ENCODE measurements at places on chromosomes 2 and 18. TPM values are rescaled to one million over a fixed set of nuclear protein-coding genes. Genes with fewer than 3 reads are reported as not detected.
A peak's percentile ranks its signal among the peaks of the same experiment; 100 is the strongest.

The CTAGE1 gene
- total RNA-seq: not detected

The CFC1 gene
- not detected for total RNA-seq

The TUBA4A gene
- total RNA-seq: 23.0 TPM

The TRIM54 gene
- 0.74 TPM for total RNA-seq

The RAMP1 gene
- total RNA-seq: not detected

The C2orf66 gene
- 0.14 TPM for total RNA-seq

The MERTK gene
- 25.0 TPM for total RNA-seq

The COLEC12 gene
- total RNA-seq: 45.1 TPM

The LRP2 gene
- 0.05 TPM for total RNA-seq

The TMEM37 gene
- total RNA-seq: 0.51 TPM

The IGFBP5 gene
- 6.1 TPM for total RNA-seq

The CDH19 gene
- not detected for total RNA-seq

The HAAO gene
- total RNA-seq: not detected

GRCh38 chr18:9965711-9966624 lies 52.2 kb downstream of the VAPA start:
- no peak for DNase-seq

DNA sequence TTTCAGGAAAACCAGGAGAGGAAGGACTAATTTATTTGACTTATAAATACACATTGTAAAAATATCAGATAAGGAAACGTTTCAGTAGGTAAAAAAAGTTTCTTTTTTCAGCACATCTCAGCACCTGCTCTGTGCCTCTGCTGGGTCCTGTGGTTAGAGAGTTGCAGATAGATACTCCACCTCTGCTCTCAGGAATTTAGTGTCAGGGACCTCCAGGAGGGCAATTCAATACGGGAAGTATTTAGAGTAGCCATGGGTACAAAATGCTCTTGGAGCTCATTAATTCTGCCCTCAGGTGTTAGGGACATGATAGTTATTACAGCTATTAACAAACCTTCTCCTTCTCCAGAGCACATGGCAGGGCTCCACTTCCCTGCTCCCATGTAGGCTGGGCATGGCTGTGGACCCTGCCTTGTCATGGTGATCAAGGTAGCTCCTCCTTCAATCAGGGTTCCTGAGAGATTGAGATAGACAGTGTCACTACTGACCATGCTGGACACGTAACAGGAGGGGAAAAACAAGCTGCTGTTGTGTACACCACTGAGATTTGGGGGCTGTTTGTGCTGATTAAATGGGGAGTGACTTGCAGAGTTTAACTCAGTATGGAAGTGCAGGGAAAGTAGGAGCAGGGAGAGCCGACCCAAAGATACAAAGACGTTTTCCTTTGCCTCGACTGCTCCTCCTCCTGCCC lies 185.6 kb upstream of the COPS8 start:
- no peak for DNase-seq

- no peak for DNase-seq
These were observed 115.1 kb upstream of the PPP1CB start for GRCh38 chr2:28636491-28636890.

DNA sequence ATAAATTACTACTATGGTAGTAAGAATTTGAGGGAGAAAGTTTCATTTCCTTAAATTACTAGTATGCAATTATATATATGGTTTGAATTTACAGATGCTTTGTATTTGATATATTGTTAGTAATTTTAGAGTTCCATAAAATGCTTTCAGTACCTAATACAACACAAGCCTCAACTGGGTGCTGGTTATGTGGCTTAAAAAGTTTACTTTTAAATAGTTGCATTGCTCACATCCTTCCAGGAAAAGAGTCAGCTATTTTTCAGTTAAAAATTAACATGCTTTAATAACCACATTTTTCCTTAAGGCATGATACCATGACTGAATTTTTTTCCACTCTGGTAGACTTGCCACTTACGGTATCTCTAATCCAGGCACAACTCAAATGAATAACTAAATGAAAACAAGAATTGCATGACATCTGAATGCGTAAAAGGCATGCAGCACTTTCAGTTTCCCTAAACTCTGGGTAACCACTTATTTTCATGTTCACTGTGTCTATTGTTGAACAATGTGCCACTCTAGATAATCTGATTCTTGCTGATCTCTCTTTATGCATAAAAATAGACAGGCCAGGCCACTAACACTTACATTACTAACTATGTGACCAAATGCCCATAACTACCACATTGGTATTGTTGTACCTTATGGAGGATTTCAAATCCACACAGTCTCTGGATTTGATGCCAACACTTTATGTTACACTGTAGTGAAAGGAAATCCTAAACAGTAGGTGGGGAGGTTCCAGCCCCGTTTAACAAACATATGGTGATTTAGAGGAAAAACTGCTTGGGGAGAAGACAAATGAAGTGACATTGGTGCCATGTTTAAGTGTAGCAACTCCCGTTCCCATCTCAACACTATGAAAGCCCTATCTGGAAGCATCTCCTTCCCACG lies 35.5 kb upstream of the SLC35F5 start:
- peak; percentile 26 for DNase-seq

GRCh38 chr2:9842487-9843228 lies 616 bp upstream of the TAF1B start:
- no peak for DNase-seq

GRCh38 chr2:84292545-84292944 lies 166.5 kb downstream of the SUCLG1 start:
- DNase-seq: no peak

DNA sequence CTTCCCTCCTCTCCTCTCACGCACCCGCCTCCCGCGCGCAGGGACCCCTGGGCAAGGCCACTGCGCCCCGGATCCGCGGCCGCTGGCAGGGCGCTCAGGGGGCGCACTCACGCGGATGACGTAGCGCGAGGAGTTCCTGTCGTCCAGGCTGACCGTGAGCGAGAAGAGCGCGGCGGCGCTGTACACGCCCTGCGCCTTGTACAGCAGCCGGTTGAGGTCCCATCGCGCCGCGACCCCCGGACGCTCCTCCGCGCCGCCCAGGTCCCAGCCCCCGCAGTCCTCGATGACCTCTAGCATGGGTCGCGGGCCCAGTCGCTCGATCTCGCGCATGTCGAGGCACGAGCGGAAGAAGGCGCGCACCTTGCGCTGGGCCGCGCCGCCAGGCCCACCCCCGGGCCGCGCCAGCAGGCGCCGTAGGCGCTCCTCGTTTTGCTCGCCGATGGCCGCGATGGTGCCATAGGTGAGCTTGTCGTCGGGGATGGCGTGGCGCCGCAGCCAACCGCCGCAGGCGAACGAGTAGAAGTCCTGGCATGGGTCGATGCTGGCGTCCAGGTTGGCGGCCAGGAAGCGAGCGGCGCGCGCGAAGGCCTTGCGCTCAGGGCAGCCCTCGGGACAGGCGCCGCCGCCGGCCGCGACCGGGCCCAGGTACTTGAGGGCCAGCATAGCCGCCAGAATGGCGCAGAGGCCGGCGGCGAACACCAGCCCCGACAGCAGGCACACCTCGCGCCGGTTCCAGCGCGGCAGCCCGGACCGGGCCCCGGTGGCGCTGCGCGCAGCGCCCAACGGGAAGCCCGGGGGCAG lies 1.7 kb downstream of the ECEL1 start:
- no peak for DNase-seq

- no peak for DNase-seq
These were observed 266.8 kb downstream of the CELF4 start for GRCh38 chr18:37298816-37299215.

DNA sequence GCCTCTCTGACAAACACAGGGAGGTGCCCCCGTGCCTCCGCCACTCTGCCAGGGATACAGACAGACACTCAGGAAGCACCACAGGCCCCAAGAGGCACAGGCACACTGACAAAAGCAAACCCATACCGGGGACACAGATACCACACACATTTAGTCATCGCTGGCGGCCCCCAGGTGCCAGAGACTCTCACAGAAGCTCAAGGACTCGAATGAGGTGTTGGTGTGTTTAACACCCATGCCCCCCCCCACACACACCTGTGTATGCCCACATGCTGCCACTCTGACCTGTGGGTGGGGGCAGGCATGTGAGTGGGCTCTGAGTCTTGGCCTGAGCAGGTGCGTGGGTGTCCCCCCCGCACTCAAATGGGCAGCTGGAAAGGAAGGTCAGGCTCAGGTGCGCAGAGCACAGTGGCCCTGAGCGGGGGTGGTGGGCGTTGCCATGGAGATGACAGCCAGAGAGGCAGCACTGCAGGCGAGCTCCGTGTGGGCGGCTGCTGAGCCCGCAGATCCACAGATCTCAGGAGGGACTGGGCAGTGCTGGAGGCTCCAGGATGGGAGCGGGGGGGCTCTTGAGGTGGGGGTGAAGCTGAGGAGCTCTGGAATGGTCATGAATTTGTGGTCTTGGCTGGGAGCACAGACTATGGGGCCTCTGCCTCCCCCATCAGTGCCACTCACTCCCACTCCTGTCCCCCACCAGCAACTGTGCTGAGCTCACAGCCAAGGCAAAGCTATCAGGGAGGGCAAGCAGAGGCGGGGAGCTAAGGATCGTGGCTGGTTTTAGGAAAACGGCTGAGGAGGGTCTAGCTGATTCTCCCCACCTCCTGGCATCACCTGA lies 73.9 kb upstream of the TAF1B start:
- no peak for DNase-seq

DNA sequence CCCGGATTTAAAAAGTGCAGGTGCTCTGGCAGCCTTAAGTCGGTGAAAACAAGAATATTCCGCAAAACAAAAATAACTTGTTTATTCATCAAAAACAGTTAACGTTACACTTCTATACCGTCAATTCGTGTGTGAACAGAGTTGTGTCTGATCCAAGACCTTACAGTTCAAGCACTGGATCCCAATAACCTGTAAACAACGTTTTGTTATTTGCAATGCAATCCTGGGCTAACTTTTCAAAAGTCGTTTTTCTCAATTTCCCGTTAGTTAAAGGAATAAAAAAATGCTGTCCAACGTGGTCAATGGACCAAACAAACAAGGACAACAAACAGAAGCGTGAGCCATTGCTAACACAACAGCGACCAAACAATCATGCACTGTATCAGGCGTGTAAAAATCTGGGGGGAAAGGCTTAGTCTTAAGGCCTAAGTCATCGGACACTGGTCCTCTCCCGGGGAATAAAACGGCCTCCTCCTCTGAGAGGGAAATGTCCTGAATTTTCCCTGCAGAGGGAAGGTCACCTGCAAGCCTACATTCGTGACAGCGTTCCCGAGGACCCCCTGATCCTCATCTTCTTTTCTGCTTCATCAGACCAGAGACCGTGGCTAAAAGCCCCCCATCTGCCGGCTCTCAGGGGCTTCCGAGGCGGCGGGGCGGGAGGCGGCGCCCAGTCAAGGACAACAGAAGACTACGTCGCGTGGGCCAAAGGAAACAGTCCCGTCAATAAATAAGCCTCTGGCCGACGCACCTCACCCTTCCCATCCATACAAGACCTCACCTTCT lies 490 bp downstream of the NDUFS1 start:
- DNase-seq: peak; percentile 56

GRCh38 chr2:188382107-188382506 lies 90.4 kb downstream of the GULP1 start:
- peak; percentile 34 for DNase-seq

- DNase-seq: peak; percentile 35
These were observed 72.9 kb downstream of the EN1 start for GRCh38 chr2:118774458-118775133.

GRCh38 chr2:218291318-218292047 lies 820 bp downstream of the TMBIM1 start:
- DNase-seq: peak; percentile 34

DNA sequence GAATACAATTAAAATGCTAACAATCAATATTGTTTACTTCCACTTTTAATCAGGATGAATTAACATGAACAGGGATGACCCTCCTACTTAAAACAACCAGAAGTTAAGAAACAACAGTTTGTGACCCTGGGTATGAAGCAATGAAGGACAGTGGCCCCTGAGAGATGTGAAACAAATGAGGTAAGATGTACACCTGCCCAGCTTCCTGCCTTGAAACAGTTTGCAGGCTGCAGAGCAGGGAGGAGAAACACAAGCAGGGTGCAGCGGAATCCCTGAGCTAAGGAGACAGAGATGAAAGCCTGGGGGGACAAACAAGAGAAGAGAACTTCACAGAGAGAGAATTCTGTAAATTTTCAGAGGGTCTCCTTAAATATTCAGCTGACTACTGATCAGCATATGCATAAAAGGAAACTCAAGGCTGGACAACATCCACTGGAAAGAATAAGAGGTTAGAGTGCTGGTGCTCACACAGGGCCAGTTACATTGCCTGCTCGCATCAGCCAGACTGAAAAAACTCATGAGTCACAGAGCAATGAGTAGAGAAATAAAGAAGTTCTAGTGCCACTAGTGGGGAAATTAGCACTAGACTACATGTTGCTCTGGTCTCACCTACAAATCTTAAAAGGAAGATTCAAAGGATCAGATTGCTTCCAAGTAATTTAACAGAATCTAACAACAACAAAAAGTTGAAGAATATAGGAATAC lies 106.4 kb downstream of the PID1 start:
- no peak for DNase-seq

DNA sequence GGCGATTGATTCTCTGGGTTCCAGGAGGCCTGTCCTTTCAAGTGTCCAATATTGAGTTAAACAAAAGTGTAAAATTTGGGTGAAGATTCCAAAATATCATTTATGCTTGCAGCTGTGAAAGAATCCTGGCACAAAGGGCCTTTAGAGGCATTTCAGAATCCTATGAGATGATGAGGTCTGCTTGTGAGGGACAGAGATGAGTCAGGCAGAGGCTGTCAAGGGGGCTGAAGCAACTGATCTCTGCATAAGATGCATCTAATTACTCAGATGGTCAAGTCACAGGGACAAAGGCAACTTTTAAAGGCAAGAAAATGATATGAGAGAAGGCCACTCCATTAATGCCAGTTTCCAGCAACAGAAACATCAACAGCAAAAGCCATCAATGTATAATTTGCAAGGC lies 78.8 kb downstream of the FHOD3 start:
- DNase-seq: no peak

- DNase-seq: peak; percentile 38
These were observed 1.1 kb downstream of the MARCHF4 start for GRCh38 chr2:216370961-216371712.

- DNase-seq: peak; percentile 78
These were observed 130.5 kb downstream of the TANC1 start for GRCh38 chr2:159098921-159099411.

GRCh38 chr2:159755788-159756187 lies 42.2 kb downstream of the CD302 start:
- DNase-seq: peak; percentile 64

GRCh38 chr2:16655905-16656642 lies 9.6 kb downstream of the CYRIA start:
- DNase-seq: no peak
